Activated CD4-positive, alpha-beta T cell treated with anti-CD3 and anti-CD28 coated beads for 24 hours (primary cell): ENCODE measurements at places on chromosomes 13 and 19.

DNA sequence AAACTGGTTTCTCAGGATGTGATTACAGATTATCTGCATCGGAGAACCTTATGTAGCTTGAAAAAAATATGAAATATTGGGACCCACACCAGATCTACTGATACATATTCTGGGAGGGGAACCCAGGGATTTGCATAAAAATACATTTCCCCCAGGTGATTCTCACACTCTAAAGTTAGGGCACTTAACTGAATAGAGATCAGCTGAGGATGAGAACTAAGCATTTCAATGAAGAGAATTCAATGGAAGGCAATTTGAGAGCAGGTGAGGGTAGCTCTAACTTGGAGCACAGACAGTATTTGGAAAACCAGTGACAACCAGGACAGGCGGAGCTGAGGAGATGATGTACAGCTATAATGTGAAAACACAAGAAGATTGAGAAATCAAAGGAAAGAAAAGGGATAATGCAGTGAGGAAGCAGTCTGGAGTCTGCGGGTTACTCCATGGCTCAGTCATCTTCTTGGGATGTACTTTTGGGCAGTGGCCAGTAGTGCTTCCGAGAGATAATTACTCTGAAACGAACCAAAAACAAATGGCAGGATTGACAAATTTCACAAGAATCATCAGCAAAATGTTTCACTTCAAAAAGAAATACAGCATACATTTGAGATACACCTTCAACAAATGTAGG is 6.1 kb upstream of the OXGR1 start:
- DNase-seq, result no peak

DNA sequence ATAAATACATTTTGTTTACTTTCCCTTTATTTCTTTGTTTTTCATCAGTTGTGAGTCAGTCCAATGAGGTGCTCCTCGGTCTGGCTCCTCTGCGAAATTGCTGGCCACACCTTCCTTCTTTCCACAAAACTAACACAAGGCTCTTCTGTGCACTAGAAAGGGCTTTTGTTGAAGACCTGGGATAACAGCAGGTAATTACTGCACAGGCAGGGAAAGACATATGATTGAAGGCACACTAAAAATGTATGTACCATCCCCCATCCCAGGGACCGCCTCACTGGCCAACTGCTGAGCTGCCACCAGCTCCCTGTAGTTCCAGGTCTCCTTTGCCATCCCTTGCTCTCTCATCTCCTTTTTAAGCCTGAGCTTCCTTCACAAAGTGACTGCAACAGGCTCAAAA is 180.5 kb downstream of the EFNB2 start:
- no peak for DNase-seq

DNA sequence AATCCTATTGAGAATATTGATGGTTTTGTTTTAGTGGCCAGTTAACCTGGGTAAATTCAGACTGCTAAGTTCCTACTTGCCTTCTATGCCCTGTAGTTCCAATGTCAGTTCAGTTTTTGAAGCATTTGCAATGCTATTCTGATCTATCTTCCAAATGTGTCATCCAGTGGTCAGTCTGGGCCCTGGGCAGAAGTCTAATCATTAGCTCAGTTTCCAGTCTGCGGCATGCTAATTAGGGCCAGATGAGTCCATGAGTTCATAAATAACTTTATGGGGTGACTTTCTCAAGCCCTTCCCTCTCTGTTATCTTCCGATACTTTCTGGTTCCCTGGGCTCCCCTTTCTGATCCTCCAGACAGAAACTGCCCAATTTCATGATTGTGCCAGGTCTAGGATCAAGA is 32.7 kb downstream of the FAM187B start:
- no peak for DNase-seq

- DNase-seq, result no peak
These were observed 83.0 kb downstream of the TNFSF11 start for GRCh38 chr13:42656958-42657357.

DNA sequence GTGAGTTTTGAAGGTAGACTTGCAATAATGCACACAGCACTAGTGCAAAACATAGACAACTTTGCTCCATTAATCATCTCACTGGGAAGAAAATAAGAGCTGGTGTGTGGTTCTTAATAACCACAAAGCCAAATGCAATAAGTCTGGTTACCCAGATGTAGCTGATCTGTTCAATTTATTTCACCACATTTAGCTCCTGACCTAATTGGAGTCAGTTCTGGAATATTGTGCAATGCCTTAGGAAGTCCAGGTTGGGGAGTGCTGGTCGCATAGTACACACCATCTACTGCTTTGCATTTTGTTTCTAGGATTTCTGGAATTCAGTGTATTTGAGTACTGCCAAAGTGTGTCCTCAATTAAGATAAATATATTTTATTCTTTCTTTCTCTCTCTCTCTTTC is 483.3 kb upstream of the SPRY2 start:
- DNase-seq, result no peak

DNA sequence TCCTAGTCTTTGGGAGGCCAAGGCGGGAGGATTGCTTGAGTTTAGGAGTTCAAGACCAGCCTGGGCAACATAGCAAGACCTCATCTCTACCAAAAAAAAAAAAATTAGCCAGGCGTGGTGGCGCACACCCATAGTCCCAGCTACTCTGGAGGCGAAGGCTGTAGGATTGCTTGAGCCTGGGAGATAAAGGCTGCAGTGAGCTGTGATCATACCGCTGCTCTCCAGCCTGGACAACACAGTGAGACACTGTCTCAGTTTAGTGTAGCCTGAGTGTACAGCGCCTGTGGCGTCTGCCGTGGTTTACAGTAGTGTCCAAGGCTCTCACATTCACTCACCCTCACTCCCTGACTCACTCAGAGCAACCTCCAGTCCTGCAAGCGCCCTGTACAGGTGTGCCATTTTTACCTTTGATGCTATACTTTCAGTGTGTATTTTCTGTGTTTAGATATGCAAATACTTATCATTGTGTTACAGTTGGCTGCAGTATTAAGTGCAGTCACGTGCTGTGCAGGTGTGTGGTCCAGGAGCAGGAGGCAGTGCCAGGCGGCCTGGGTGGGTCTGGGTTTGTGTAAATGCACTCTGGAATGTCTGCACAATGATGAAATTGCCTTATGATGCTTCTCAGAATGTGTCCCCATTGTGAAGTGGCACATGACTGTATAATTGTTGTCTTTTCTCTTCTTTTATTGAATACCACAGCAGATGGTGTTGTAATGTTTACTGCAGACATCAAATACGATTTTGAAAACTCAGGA is 36.1 kb upstream of the DCUN1D2 start:
- DNase-seq, result no peak

DNA sequence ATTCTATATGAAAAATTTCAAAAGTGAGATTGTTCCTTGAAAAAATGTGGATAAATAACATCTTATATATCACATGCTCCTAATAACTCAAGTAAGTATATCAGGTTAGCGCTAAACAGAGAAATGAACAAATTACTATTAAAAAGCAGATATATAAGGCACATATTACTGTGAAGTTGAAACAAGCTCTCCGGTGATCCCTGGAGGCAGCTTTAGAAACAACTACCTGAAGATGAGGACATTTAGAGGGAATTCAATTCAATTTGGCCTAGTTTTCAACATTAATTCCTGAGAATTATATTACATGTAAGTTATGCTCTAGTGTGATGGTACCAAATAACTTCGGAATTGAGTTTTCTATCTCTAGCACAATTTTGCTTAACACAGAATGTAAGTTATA is 1373.6 kb upstream of the SPRY2 start:
- no peak for DNase-seq

DNA sequence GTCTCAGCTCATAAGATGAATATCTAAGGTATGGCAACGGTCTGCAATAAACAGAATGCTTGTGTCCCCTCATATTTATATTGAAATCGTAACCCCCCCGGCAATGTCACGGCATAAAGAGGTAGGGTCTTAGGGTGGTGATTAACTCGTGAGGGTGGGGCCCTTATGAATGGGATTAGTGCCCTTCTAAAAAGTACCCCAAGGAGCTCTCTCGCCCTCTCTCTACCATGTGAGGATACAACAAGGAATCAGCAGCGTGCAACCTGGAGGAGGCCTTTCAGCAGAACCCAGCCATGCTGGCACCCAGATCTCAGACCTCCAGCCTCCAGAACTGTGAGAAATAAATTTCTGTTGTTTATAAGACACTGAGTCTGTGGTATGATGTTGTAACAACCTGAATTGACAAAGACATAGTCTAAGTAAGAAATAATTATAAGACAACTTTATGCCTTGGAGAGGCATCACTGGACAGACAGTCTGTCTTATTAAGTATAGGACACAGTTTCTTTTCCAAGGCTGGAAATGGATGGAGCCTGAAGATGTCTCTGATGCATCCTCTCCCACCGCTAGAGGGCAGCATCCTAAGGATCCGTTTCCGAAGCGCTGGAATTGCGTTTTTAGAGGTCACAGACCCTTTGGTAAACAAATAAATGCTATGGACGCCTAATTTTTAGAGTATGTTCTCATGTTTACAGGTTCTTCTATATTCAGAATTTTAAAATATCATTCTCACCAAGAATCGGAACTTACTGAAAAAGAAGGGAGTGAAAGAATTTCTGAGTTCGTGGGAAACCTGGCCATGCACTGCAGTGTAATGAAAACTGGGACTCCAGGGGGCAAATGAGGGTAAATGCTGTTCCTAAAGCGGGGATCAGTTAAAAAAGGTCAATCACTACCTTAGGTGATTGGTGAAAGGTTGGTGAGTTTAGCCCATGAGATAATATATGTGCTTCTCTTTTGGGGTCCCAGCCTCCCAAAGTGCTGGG is 13.3 kb upstream of the LEUTX start:
- DNase-seq, result peak; percentile 39

DNA sequence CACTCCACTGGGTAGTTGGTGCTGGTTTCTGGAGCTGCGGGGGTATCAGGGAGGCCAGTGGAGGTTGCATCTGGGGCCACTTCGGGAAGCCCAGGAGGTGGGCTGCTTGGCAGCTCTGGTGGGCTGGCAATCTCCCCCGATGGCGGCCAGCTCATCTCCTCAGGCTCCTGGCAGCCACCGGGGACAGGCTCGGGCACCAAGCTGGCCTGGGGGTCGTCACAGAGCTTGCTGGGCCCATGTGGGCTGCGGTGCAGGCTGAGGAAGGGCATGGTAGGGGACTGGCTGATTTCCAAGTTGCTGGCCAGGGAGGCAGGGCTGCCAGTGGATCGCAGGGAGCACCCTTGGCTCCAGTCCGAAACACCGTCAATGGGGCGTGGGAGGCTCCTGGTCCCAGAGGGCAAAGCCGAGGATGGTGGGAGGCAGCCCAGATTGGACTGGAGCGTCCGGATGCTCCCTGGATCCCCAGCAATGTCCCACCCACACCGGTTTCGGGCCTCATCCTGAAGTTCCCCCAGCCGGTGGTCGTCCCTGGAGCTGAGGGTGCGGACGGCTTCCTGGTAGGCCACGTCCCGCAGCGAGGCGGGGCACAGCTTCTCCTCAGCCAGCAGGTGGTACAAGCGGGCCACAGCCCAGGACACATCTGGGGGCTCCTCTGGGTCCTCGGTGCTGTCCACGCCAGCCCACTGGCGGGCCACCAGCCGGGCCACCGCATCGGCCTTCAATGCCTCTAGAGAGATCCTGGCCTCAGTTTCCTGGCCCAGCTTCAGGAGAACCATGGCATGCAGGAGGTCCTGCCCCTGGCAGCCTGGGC is 13.8 kb downstream of the TICAM1 start:
- DNase-seq, result no peak

GRCh38 chr19:16222806-16223205 is 25.1 kb downstream of the AP1M1 start:
- DNase-seq, result no peak

GRCh38 chr19:57435062-57435978 is at the start of gene ZNF749:
TSS of gene ZNF749 (plus strand) at chr19:57435325. CDS start at chr19:57435579, 254 bp downstream.
- DNase-seq, result peak; percentile 96

GRCh38 chr13:110128546-110128945 is 178.4 kb downstream of the COL4A1 start:
- no peak for DNase-seq

DNA sequence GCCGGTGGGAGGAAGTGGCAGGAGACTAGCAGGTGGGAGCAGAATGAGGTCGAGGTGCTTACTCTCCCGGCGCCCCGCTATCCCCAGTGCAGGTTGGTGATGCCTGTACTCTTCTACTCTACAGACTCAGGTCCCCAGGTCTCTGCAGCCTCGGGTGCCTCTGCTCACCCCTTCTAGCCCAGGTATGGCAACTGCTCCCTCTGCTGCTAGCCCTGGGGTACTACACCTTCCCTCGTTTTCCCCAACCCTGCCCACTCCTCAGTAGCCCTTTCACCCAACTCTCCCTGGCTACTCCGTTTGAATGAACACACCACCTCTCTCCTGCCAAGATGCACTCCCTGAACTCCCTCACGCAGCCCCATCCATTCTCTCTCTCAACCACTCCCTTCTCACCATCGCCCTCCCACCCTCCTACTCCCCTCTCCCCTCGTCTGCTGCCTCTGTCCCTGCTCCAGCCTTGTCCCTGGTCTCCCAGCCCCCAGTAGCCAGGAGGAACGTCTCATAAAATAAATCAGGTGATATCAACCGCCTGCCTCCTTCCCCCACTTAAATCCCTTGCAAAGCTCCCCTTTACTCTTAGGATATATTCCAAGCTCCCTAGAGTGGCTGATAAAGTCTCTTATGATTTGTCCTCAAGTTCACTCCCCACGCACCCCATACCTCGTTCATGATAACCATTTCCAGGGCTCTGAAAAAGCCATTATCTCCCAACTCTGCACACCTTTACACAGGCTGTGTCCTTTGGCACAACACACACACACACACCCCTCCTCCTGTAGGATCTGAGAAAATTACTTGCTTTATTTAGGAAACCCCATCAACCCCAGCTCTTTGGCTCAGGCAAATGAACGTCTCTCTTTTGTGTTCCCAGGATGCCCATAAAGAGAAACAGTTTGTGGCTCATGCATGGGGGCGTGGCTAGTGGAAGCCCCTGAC is 8.2 kb upstream of the MEIS3 start:
- DNase-seq, result peak; percentile 65

GRCh38 chr19:42150364-42150763 is 18.1 kb upstream of the POU2F2 start:
- no peak for DNase-seq

DNA sequence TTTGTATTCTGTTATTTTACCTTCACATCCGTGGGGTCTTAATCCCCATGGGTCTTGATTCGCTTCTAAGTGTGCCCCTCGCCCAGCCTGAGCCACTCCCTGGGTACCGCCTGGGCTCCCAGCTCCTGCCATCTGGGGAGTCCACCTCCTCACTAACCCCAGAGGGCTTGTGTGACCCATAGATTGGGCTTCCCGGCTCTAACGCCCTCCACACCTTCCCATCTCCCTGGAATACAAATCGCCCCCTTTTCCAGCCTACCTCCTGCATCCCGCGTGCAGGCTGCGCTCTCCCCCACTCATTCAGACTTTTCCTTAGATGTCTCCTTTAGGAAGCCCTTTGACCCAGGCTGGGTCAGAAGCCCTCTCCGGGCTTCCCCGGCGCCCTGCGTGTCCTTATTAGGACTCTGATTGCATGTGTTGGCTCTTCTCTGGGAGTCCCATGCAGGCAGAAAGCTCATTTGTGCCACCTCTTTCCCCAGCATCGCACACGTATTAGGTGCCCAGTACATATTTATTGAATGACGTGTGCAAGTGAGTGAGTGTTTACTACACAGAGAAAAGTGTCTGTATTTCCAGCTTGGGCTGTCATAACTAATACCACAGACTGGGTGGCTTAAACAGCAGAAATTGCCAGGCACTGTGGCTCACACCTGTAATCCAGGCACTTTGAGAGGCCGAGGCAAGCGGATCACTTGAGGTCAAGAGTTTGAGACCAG is 757 bp downstream of the CCDC124 start:
- no peak for DNase-seq

GRCh38 chr13:96792736-96793403 is 201.4 kb downstream of the OXGR1 start:
- DNase-seq, result no peak
